ENCODE measurements at places on chromosomes 3 and 15.

DNA sequence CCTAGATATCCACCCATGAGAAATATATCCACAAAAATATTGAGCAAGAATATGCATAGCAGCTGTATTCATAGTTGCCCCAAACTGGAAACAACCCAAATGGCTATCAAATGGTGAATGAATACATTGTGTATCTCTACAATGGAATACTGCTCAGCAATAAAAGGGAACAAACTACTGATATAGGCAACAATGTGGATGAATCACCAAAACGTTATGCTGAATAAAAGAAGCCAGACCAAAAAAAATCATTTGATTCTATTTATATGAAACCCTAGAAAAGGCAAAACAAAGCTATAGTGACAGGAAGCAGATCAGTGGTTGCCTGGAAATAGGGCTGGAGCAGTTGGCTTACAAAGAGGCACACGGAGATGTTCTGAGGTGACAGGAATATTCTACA, 15.5 kb upstream of the CMTM7 start:
- peak; percentile 65 for DNase-seq

- DNase-seq = no peak
These were observed 710.0 kb downstream of the ROBO1 start for GRCh38 chr3:79057756-79058155.

DNA sequence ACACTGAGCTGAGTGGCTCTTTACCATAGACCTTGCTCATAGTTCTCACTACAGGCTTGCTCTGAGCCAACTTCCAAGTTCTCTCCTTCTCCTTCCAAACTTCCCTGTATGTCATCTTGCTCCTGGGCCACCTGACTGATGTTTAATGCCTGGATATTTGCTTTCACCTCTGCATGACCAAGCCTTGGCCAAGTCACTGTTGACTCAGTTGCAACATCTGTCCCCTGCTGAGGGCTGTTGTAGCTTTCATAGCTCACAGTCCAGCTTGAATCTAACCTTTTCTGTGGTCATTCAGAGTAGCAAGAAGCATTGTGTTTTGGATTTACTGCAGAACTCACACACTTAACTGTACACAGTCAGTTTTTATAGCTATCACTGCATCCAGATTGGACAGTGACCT, 171.8 kb upstream of the ROPN1 start:
- no peak for DNase-seq

DNA sequence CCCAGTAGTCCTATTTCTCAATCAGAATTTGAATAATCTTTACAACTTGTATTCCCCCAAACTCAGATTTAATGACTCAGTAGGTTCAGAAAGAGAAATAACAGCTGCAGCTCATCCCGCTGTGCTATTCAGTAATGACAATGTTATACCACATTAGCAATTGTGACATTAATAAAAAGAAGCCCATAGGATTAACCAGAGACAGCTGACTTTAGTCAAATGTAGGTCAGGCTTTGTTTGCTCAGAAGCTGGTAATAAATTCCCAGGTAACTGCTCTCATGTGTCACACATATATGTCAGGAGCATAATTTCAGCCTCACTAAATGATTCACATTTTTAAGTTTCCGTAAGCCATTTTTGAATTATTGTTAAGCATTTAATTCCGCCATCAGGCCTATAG, 222.0 kb upstream of the UBE2E2 start:
- no peak for DNase-seq

GRCh38 chr3:187889601-187890404, 144.5 kb upstream of the BCL6 start:
- DNase-seq = no peak

DNA sequence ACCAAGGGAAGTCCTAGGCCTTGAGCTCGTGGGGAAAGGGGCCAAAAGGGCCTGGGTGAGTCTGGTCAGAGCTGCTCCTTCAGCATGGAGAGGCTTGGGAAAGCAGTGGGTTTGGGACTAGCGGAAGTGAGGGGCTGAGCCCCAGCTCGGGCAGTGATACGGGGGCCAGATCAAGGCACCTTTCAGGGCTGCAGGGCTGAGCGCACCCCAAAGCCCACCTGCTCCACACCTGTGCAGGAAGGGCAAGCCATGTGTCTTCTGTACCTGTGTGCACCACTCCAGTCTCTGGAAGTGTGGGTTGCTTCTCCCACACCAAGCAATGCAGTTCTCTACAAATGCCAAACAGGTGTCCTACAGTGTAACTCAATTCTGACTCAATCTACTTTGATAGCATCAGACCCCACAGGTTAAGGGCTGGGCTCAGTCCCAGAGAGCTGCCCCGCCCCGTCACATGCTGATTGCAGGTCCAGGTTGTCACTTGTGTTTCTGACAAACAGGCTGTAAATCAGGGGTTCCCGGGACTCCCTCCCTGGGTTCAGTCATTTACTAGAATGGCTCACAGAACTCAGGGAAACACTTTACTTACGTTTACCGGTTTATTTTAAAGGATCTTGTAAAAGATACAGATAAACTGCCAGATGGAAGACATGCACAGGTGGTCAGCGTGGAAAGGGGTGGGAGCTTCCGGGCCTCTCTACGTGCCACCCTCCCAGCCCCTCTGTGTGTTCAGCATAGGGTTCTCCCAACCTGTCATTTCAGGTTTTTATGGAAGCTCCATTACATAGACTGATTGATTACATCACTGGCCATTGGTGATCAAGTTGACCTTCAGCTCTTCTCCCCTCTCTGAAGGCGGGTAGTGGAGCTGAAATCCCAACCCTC, 28.8 kb upstream of the KLF13 start:
- no peak for DNase-seq

Data from pons (tissue), 1 donor.